Activated CD4-positive, alpha-beta T cell treated with anti-CD3 and anti-CD28 coated beads, Interleukin-2, amount 50 U/mL, for 24 hours (primary cell): ENCODE measurements at places on chromosomes 2 and 18.
A peak's percentile ranks its signal among the peaks of the same experiment; 100 is the strongest.

DNA sequence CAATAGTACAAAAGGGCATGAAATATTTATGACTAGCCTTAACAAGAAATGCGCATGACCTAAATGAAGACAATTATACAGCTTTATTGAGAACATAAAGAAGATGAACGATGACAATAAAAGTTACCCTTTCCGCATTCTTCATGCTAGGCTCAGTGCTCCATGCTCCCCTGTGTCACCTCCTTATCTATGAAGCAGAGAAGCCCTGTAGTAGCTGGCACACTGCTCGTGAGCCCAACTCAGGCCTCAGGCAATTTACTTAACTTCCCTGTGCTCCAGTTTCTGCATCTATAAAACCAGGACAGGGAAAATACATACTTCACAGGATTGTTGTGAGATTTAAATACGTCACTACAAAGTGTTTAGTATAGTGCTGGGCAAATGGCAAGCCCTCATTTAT is 34.5 kb upstream of the NABP1 start:
- DNase-seq, result no peak

- no peak for DNase-seq
Measured at GRCh38 chr18:27921392-27921791, 255.5 kb downstream of the CDH2 start.

DNA sequence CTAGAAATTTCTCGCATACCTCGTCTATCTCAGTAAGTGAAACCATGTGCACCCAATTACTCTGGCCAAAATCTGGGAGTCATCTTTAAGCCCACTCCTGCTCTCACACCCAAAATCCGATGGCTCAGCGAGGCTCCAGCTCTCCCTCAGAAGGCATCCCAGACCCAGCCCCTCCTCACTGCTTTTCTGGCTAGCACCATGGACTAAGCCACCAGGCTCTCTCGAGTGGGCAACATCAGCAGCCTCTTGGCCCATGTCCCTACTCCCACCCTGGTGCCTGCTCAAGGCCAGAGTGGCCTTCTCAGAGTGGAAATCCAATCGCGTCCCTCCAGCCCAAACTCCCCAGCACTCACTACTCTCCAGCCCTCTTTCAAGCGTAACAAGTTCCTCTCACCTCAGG is 27.2 kb downstream of the TNS1 start:
- DNase-seq, result no peak

GRCh38 chr2:85935746-85936208 is 47.0 kb upstream of the ST3GAL5 start:
- no peak for DNase-seq

GRCh38 chr18:74778191-74778847 is 180.6 kb downstream of the ZNF407 start:
- no peak for DNase-seq

DNA sequence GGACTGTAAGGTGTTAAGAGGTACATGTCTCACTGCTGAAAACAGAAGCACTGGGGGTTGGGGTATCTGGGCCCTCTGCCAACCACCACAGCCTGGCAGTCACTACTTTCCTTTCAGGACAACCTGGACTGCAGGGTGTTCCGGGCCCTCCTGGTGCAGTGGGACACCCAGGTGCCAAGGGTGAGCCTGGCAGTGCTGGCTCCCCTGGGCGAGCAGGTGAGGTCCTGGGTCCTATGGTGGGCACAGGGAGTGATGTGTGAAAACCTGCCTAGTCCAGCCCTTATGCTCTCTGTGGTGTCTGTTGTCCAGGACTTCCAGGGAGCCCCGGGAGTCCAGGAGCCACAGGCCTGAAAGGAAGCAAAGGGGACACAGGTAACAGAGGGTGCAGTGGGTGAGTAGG is 40.0 kb downstream of the MARCO start:
- no peak for DNase-seq

DNA sequence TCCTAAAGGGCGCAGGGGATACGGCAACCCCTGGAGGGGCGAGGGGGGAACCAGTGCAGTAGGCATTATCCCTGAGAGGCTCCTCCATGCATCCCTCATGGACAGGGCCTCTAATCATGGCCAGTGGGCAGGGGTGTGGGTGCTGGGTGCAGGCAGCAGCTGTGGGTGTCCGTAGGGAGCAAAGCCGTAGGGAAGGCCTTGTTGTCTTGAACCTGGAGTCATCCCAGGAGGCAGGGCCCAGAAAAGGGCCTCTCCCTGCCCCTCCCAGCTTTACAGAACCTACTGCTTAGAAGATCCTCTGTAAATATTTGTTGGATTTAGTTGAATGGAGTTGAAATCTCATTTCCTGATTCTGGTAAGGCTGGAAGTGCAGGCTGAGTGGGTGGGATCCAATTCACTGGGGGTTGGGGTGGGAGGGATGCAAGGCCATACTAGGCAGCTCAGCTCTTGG is 207.0 kb upstream of the HAAO start:
- DNase-seq, result no peak

- no peak for DNase-seq
Measured at GRCh38 chr2:58649756-58650155, 408.6 kb upstream of the FANCL start.

DNA sequence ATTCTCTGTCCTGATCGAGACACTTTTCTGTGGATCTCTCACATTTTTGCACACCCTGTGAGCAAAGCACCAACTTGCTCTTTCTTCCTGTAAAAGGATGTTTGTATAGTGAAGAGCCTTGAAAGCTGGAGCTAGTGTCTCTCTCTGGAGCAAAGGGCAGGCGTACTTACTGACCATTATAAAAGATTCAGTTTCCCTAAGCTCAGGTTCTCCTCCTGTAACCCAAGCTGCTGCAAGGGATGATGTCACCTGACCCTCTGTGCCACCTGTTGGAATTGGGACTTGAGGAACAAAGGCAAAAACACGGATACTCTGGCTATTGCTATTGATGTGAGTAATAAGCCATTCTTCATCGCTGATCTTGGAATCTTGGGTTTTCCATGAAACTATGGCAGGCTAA is 52.6 kb upstream of the NEMP2 start:
- DNase-seq, result no peak

- peak; percentile 75 for DNase-seq
Measured at GRCh38 chr2:102736410-102737409, 25.1 kb upstream of the TMEM182 start.

DNA sequence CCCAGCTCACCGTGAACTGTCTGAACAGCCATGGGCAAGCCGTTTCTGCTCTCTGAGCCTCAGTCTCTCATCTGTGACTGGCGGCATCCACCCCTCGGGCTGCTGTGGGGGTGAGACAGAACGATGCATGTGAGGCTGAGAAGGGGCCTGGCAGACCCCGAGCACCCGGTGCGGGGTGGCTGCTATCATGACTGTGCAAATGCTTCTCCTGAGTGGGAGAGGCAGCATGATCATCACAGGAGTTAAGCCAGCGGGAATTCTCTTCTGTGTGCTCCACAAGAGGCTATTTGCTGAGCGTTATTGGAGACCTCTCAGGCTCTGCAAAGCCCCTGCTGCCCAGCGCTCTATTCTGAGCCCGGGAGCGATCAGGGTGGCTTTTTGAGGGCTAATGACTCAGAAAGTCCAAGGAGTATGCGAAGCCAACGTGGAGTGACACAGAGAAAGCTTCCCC is 45.8 kb upstream of the ID2 start:
- no peak for DNase-seq

GRCh38 chr2:160440888-160441287 is 52.7 kb downstream of the RBMS1 start:
- no peak for DNase-seq

GRCh38 chr18:13809043-13809430 is 14.9 kb upstream of the MC5R start:
- no peak for DNase-seq
